Thoracic aorta (tissue), 2 donors: ENCODE measurements at places on chromosomes 2 and 18.

GRCh38 chr18:44851856-44852621, 171.4 kb downstream of the SETBP1 start:
- DNase-seq = no peak

DNA sequence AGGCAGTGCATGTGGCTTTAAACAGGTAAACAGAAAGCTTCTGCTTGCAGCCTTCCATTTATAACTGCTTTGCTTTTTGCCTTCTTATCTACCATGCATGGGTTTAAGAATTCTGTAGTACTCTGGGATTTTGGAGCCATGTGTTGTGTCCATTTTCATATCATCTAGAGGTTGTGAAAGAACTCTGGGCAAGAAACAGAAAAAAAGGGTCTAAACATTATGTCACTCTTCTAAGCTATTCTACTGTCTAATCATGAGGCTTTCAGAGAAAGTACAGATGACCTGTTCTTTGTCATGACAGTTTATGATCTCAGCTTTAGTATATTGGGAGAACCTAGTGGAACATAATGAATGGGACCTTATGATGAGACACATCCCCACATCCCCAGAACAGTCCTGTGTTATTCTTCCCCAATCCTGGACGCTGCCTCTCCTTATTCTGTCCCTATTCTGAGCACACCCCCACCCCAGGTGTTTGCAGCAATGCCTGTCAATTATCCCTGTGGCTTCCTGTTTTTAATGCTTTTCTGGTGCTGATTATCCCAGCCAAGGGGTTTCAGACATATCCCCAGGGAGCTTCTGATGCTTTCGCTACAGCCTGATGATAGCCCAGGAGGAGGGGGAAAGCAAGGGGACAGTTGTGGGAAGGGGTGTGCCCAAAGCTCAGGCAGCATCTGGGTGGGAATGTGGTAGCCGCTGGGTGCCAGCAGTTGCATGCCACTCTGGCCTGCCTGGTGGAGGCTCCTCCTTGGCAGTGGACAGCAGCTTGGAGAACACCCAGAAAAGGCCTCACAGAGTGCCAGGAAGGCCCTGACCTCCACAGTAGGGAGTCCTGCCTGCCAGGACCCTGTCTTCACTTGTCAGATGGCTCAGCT, 169.5 kb upstream of the MAP3K20 start:
- no peak for DNase-seq

- no peak for DNase-seq
Observed at GRCh38 chr2:12606472-12607000, 110.2 kb upstream of the TRIB2 start.

- no peak for DNase-seq
Observed at GRCh38 chr2:230758566-230759480, 46.2 kb downstream of the CAB39 start.

DNA sequence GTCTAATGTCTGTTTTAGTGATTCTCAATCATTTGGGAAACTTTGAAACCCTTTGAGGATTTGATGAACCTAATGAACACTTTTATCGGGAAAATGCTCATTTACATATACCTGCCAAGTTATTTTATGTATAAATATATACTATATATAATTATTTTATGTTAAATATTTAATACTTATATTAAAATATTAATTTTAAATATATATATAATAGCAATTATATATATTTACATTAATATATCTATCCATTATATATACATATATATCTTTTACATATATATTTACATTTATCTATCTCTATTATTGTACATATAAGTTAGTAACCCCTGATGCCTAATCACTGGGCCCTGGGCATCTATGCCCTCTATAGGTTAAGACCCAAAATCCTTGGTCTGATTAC, 763.3 kb upstream of the FSHR start:
- DNase-seq = no peak

DNA sequence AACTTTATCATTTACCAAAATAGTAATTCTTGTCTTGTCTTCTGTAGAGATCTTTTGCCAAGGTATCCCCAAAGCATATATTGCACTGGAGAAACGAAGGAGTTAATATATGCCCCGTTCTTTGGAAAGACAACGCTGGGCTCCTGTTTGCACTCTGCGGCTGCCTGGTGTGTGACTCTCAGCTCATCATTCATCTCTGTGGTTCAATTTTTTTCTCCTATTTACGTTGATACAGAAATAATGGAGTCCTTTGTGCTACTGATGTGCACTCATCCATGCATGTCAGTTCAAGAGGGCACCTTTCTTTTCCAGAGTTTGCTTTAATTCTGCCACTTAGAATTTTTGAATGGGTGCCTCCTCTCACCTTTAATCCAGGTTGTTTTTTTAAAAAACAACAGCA, 655.5 kb downstream of the DCDC2C start:
- no peak for DNase-seq

DNA sequence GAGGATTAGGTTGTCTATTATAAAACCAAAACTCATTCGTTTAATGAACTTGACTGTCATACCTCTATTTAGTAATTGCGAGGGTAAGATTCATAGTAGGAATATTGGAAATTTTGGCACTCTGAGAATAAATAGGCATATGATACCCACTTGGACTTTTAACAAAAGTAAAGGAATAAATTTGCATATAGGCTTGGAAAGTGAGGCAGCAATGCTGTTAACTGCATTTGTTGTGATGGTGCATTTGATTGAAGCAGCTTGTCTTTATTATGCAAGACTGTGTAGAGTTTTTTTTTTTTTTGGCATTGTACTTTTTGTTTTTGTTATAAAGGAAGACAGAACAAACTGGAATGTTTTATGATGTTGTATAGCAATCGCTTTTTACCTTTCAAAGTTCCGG, 18.9 kb downstream of the ITGB1BP1 start:
- no peak for DNase-seq

GRCh38 chr2:102046135-102046986, 54.6 kb downstream of the IL1R2 start:
- no peak for DNase-seq
